AG20443 (cell line): ENCODE measurements at places on chromosomes 5 and 9.

DNA sequence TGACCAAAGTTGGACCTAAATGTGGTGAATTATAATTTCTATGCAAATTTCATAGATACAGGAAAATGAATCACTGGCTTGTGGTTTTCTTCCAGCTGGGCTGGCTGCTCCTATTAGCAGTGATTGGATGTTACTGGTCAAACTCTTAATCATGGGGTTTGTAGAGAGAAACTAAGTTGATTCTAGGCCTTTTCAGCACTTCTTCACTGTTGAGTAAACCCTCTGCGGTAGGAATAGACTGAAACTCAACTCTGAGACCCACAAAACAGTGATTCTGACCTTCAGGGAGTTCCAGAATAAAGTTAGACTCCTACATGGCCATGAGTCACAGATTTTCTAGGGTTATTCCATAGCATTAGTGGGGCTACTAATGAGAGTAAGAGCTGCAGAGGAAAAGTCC, 47.9 kb upstream of the FKTN start:
- DNase-seq = peak; percentile 58

DNA sequence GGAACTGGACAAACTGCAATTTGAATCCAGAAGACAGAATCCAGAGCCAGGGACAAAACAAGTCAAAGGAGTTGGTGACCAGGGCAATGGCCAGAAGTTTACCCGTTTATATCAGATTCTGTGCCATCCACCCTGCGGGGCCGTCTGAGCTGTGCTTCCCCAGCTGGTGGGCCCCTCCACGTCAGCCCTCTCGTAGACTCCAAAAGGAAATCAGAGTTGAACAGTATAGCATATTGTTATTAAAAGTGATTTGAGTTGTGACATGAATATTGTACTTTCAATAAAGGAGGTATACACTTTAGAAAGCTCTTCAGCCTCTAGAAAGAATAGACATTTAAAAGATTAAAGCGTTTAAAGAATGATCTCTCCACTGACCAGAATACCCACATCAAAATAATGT, 102.4 kb downstream of the NFIB start:
- no peak for DNase-seq

DNA sequence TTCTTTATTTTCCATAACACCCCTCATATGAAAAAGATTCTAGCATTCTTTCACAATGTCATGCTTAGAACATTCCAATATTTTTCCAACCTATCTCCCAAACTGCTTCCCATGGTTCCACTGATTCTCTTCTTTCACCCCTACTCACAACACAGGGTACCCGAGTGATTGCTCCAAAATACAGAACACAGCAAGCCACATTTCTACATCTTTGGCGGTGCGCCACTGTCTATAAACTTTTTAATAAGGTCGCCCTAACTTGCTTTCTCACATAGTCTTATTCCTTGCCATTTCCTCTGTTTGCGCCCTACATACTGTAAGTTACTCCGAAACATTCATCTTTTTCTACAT, 517.1 kb downstream of the RAB3C start:
- DNase-seq = no peak

DNA sequence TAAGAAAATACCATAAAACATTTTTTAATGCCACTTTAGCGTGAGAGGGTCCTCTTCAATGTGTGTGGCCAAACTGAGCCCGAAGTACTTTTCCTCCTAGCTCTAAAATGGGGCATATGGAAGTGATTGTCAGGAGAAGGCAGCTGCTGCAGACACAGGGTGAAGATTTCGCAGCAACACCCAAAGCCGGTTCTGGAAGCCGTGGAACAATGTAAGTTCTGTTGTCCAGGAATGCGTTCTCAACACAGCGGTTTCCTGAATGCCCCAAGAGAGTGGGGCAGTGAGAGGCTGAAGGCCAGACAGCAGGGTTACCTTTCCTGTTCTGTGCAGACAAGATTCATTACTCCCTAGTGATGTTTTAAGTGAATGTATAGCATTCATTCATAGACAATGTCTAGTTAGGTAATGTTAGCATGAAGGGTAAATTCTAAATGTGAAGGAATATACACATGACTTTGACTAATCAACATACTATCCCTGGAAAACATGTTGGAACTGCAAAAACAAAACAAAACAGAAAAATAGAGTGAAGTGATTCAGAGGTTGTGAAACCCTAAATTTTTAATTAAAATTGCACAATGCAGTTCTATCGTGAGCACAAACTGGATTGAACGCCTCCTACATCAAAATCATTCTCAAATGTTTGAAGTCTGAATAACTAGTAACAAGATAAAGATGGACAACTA, 197.0 kb upstream of the SEMA6A start:
- no peak for DNase-seq

- DNase-seq = peak; percentile 64
Observed at GRCh38 chr5:38316544-38317224, 58.3 kb downstream of the EGFLAM start.
